ENCODE measurements at places on chromosomes 5 and 9.

- DNase-seq, result peak; percentile 29
Measured at GRCh38 chr5:103436656-103437055, 125.9 kb downstream of the NUDT12 start.

- peak; percentile 6 for DNase-seq
Measured at GRCh38 chr9:93810028-93810971, 144.9 kb downstream of the BARX1 start.

GRCh38 chr9:86347991-86348390, 6.2 kb downstream of the TUT7 start:
- DNase-seq, result no peak

- no peak for DNase-seq
Measured at GRCh38 chr5:42985129-42986037, 54.7 kb downstream of the ANXA2R start.

GRCh38 chr5:111353035-111353434, 128.9 kb downstream of the CAMK4 start:
- no peak for DNase-seq

DNA sequence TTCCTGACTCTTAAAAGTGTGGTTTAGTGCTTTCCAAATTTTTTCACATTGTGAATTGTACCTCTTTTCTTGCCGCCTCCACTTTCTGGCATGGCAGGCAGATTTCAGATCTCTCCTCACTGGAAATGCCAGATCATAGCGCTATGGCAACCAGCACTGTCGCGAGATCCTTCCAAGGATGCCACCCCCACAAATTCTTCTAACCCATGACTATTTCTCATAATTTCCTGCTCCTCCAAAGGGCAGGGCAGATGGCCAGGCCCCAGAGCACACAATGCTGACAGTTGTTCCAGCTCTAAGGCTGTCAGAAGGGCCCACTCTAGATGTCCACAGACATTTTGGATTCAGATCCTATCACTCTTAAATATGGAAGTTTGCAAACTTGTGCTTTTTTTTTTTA, 446.2 kb upstream of the RIOK2 start:
- peak; percentile 19 for DNase-seq

GRCh38 chr5:132506094-132506692, 15.6 kb upstream of the IRF1 start:
- DNase-seq, result peak; percentile 71

DNA sequence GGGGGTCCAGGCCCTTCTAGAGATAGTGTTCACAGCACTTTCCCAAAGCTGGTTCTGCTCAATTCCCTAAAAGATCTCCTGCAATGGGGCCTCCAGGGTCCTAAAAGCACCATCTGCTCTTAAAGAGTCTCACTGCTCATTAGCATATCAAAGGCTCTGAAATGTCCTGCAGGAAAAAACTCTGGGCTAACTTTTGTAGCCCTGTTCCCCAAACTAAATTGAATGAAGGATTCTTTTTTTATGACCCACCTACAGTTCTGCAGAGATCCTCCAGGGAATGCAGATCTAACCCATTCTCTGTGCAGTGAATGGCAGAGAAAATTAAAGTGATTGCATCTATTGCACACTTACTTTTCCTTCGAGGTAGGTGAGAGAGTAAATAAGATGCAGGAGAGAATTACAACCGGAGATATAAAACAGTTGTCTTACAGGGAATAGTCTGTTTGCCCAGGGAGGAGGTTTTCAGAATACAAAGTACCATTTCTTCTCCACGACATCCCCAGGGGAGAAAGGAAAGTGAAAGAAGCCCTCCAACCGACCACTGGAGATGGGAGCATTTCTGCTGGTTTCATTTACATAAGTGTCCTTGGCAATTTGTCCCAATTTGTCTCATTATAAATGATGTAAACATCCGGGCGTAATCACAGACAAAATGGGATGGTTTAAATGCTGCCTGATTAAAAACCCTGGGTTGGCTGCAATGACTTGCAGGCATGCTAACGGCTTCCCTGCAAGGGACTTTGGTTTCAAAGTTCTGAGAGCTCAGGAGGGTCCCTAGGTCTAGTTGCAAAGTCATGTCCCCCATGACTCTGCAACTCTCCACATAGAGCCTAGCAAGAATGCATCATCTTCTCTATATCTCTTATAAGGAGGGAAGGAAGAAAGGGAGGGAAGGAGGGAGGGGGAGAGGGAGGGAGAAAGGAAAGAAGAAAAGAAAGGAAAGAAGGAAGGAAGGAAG, 114.0 kb downstream of the KCNIP1 start:
- DNase-seq, result no peak

- DNase-seq, result peak; percentile 85
Measured at GRCh38 chr9:122904466-122904822, 715 bp downstream of the RC3H2 start.

- peak; percentile 30 for DNase-seq
Measured at GRCh38 chr5:66646570-66646969, 50.4 kb downstream of the MAST4 start.

- no peak for DNase-seq
Measured at GRCh38 chr9:113796646-113797426, 79.3 kb upstream of the ZNF618 start.

- no peak for DNase-seq
Measured at GRCh38 chr5:50711280-50711679, 44.8 kb downstream of the PARP8 start.

DNA sequence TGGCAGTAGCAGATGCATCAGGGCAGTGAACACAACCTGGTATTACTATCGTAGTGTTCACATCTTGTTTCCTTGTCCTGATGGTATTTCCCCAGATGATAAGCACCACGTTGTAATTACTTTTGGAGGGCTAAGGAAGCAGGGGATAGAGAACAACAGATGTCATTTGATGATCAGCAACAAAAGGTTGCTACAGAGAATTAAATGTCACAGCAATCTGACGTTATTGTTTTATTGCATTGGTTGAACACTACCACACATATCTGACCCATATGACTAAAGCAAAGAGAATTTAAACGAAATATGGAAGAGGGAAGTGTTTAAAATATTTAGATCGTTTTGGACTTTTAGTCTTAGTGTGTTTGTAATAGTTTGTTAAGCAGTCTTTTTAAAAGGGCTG, 408.3 kb downstream of the SH3GL2 start:
- no peak for DNase-seq

GRCh38 chr5:174436750-174437149, 287.6 kb upstream of the MSX2 start:
- DNase-seq, result no peak

DNA sequence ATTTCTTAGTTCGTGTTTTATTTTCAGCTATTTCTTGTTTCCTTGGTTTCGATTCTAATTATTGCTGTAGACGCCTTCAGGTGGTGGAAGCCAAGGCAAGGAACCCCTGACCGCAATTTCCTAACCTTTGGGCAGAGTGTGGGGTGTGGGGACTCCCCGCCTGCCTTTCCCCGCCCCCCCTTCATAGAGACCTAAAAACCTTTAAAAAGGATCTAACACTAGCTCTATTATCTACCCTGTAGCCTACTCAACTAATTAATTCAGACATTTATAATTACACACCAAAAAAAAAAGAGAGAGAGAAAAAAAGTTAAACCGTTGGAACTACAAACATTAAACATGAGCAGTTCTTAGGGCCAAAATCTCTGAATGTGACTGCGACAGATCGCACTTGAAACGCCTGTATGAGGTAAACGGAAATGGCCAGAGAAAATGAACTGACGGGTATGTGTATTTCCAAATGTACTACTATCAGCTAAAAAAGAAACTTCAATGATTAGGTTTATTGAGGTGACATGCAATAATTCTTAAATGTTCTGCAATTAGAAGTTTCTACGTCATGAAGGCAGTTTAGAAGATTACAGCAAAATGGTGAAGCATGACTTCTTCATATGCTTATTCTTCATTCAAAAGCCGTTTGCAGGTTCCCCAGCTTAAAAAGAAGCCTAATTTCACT, 19.0 kb upstream of the FER start:
- DNase-seq, result no peak

GRCh38 chr5:174294891-174295620, 249.6 kb downstream of the NSG2 start:
- DNase-seq, result no peak

DNA sequence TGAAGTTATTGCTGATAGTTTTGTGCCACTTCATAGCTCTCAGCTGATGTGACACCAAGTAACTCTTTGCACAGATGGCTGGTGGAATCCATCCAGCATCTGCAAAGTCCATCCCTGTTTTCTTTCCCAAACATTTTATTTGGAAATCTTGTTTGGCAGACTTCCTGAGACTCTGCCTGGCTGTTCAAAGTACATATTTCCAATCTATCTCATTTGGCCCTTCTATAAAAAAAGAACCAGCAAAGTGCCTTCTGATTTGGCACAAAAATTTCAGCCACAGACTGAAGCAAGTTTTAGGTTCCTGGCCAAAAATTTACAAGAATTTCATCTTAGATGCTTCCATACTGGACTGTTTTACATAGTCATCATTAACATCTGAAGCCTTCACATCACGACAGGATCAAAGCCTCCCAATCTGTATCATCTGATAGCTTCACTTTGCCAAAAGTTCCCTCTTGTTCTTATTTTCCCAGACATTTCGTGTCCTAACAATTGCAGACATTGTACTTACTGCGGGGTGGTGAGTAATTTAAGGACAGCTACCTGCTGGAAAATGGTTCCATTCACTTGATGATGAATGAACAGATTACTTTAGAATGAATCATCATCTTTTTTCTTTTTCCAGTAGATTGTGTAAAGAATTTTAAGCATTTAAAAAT, 377.3 kb downstream of the KIAA0825 start:
- DNase-seq, result no peak

DNA sequence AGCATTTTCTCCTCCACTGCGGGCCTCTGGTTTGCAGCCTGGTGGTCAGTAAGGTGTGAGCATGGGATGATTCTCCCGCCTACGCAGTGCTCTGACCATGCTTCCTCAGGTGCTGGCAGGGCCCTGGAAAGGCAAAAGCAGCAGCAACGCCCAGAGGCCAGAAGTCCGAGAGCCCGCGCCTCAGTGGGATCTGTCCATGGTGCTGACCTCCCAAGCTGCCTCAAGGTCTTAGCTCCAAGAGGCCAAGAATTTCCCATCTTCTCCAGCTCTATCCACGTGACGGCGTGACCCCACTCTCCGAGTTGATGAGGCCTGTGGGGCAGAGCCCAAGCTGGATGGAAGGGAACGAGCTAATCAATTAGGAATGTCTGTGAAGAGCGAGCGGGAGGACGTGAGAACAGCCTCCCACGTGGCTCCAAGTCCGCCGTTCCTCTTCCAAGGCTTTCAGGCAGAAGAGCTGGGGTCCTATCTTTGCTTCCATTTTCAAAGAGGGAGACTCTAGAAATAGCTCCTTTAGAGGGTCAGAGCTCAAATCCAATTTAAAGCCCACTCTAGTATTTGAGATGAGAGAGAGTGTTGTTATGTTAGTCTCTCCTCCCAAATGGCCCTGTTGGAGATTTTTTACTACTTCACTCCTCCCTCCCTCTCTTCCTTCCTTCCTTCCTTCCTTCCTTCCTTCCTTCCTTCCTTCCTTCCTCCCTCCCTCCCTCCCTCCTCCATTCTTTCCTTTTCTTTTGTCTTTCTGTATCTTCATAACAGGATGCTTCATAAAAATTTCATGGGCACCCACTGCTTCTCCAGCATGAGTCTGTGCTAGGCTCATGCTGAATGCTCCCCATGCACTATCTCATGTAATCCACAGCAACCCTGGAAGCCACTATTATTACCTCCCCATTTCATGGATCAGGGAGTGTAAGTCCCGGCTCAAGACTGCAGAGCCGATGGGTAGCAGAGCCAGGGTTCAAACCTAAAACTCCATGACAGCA, 69.3 kb downstream of the OLFM1 start:
- peak; percentile 92 for DNase-seq

GRCh38 chr9:74985041-74985440, 32.3 kb upstream of the C9orf40 start:
- no peak for DNase-seq

DNA sequence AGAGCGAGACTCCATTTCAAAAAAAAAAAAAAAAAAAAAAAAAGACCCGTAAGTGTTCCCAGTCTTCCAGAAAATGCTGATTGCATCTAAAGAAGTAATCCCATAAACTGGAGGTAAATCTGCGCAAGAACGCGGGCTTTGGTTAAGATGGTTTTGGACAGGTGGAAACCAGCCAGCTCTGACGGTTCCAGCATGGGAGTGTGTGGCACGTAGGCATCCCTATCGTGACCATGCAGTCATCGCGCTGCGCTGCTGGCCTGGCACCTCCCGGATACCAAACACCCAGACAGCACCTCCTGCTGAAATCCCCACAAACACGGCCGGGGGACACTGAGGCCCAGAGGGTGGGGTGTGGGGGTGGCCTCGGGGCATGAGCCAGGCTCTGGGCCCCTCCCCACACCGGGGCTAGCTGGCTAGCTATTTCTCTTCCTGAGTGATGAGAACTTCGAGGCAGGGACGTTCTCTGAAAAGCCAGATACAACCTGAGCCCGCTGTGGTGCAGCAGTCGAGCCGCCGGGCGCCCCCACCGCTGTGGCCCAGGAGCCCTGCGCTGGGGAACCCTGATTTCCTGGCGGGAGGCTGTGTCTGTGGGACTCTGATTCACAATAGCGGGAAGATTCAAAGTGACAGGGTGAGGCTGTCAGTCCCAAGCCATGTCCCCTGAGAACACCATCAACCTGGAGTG, 32.2 kb upstream of the NOTCH1 start:
- peak; percentile 64 for DNase-seq

DNA sequence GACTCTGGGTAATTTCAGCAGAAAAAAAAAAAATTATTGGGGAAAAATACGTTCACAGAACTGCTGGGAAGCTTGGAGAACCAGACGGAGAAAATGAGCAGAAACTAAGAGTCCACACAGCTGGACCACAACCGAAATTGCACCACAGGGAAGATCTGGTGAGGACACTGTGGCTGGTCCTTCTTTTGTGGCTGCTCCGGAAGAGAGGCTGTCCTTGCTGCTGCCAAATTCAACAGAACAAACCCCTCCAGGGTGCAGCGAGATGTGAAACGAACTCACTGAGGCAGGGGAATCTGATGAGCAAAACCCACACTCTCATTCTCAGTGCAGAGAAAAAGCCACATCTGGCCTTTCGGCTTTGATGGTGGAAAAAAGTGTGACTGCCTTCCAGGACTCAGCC, 200.0 kb downstream of the ACTL7B start:
- no peak for DNase-seq

All from eye (tissue), 1 donor.